ENCODE measurements at places on chromosomes 5 and 9.

GRCh38 chr5:96439477-96440184, 6.6 kb upstream of the PCSK1 start:
- no peak for DNase-seq

- no peak for DNase-seq
These were observed 242.5 kb upstream of the RFX3 start for GRCh38 chr9:3768286-3768685.

GRCh38 chr9:9521033-9521779, 1091.6 kb downstream of the PTPRD start:
- no peak for DNase-seq

DNA sequence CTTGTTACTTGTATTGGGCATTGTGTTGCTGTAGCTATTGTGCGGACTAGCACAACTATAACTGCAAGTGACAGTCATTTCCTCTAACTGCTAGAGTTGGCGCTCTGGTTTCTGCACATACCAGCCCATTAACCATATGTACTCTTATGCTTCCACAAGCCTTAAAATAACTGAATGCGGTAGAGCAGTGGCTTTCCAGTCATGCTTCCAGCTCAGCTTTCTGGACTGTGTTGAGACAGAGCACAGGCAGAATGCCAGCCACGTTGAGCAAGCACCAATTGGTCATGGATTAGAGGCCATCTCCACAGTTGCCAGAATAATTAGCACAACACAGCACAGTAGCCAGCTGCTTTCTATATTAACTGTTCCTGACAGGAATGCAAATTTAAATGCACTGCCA, 12.2 kb downstream of the INVS start:
- DNase-seq = no peak

DNA sequence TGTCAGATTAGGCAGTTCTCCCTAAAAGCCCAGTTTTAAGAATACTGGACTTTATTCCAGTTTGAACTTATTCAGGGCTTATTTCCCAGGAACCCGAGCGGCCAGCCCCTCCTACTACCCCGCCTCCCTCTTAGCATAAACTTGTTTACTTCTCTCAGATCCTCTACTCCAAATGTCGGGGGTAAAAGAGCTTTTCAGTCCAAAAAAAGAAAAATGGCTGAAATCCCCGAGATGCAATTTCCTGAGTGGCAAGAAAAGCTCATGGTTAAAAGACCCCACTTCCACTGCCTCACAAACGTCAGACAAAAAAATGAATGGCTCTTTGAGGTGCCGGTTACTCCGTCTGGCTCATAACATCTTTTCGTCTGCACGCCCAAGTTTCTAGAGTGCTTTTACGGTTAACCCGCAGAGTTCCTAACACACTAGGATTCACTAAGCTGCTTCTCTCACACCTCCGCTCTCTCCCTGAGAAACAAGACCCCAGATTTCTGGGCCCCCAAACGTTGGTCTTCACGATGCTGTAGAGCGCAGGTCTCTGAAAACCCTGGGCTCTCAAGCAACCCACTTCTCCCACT, 402 bp downstream of the BRD8 start:
- no peak for DNase-seq

- no peak for DNase-seq
These were observed 137.7 kb downstream of the CNTLN start for GRCh38 chr9:17272536-17272935.

- DNase-seq = no peak
These were observed 72.4 kb downstream of the CTSL start for GRCh38 chr9:87798261-87798833.

- DNase-seq = no peak
These were observed 43.4 kb downstream of the DPYSL3 start for GRCh38 chr5:147466360-147466980.

- no peak for DNase-seq
These were observed 11.6 kb downstream of the NIPSNAP3B start for GRCh38 chr9:104775574-104775936.

- DNase-seq = no peak
These were observed 55.1 kb upstream of the TEX48 start for GRCh38 chr9:114737118-114737517.

- DNase-seq = no peak
These were observed 114.8 kb downstream of the MSX2 start for GRCh38 chr5:174839196-174839595.

GRCh38 chr5:135709208-135709575, 125.3 kb upstream of the SLC25A48 start:
- DNase-seq = no peak

- no peak for DNase-seq
These were observed 61.1 kb downstream of the GRIA1 start for GRCh38 chr5:153551537-153552079.

- DNase-seq = no peak
These were observed 50.3 kb downstream of the CPLANE1 start for GRCh38 chr5:37198842-37199241.

- DNase-seq = no peak
These were observed 101.6 kb downstream of the FSTL4 start for GRCh38 chr5:133510634-133511262.

- DNase-seq = no peak
These were observed 14.0 kb downstream of the TRIM14 start for GRCh38 chr9:98105006-98105405.

GRCh38 chr5:173041881-173042762, 14.0 kb upstream of the CREBRF start:
- no peak for DNase-seq

DNA sequence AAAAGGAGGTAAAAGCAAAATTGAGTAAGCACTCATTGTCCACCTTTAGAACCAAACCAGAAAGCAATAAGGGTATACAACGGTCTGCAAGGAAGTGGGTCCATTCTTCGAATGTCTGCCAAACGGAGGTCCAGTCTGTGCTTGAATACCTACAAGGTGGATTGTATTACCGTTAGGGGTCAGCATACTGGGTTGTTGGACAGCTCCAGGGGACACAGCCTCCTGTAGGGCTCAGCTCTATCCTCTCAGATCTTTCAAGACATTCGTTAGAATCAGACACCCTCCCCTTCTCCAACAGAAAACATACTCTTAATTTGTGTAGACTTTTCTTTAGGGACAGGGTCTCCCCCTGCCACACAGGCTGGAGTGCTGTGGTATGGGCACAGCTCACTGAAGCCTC, 5.5 kb downstream of the ASTN2 start:
- no peak for DNase-seq

- DNase-seq = no peak
These were observed 70.6 kb downstream of the C9orf50 start for GRCh38 chr9:129550199-129550839.

- no peak for DNase-seq
These were observed 21.1 kb upstream of the IGFBPL1 start for GRCh38 chr9:38445154-38446043.

GRCh38 chr9:127778280-127779135, at the start of gene SH2D3C:
TSS of gene SH2D3C (minus strand) at chr9:127778666. CDS start at chr9:127778627, 39 bp downstream.
- DNase-seq = no peak

DNA sequence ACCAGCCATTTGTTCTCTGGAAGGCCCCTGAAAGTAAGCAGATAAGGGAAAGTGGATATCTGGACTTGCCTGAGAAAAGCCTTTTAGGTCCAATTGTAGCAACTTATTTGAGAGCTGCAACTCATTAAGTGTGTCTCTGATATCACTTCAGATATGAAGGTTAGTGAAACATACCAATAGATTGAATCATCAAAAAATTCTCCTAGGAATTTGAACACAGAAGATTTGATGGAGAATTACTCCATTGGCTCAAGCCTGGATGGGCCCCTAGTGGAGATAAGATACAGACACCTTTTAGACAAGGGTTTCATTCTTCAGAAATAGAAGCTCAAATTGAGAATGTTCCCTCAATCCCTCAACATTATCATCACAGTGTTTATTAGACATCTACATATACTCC, 356.7 kb downstream of the NDUFS4 start:
- DNase-seq = no peak

DNA sequence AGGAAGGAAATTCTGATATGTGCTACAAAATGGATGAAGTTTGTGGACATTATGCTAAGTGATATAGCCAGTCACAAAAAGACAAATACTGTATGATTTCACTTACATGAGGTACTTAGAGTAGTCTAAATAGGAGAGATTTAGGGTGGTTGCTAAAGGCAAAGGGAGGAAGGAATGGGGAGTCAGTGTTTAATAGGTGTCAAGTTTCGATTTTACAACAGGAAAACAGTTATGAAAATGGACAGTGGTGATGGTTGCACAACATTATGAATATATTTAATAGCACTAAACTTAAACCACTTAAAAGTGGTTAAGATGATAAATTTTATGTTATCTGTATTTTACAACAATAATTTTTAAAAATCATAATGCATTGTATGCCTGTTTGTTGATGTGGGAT, 40.4 kb upstream of the ECM2 start:
- no peak for DNase-seq

DNA sequence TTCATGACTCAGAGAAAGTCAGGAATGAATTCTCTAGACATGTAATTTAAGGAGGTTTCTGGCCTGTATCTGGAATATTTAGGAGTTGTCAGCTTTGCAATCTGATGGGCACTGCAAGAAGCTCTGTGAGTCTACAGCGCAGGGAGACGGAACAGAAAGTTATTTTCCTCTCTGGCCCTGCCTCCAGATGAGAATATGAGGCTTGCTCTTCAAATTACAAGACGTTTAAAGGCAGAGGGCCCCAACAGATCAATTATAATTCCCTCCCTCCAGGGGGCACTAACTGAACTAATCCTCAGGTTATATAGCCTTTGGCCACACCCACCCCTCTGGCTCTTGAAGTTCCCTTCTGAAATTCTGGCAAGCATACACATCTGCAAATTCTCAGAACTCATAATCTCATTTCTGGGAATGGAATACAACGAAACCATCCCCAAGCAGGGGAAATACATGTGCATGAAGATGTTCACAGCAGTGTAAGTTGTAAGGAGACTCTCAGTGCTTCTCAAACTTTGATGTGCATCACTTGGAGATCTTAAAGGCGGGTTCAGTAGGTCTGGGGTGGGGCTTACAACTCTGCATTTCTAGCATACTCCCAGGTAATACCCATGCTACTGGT, 307.6 kb downstream of the CWC27 start:
- DNase-seq = peak; percentile 11
